Stimulated activated naive CD8-positive, alpha-beta T cell treated with anti-CD3 and anti-CD28 coated beads, Interleukin-15, Interleukin-2, amounts not matched to agents 100 U/mL and 50 U/mL, for 24 hours (primary cell): ENCODE measurements at places on chromosomes 2 and 18.

GRCh38 chr2:83899271-83899670 is 559.8 kb downstream of the SUCLG1 start:
- no peak for DNase-seq

GRCh38 chr2:65278531-65278981 is 50.9 kb downstream of the ACTR2 start:
- DNase-seq = no peak

DNA sequence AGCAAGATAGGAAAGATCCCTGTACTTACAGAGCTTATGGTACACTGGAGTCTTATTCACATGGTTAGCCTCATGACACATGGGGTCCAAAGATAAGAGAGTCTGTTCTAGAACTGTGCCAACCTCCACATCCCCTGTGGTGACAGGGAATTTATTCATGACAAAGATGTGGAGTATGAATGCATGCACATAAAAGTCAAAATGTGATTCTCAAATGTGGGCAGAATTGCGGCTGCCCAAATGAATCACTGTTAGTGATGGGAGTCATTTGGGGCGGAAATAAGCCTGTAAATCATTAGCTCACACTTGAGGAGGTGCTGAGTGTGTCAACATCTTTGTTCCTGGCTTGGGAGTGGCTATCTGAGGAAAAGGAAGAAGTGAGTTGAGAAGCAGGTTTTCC is 560.6 kb downstream of the SLC4A3 start:
- DNase-seq = no peak

GRCh38 chr2:211986313-211986712 is 552.3 kb downstream of the ERBB4 start:
- no peak for DNase-seq

GRCh38 chr2:86274265-86274917 is 63.0 kb downstream of the REEP1 start:
- DNase-seq = no peak

DNA sequence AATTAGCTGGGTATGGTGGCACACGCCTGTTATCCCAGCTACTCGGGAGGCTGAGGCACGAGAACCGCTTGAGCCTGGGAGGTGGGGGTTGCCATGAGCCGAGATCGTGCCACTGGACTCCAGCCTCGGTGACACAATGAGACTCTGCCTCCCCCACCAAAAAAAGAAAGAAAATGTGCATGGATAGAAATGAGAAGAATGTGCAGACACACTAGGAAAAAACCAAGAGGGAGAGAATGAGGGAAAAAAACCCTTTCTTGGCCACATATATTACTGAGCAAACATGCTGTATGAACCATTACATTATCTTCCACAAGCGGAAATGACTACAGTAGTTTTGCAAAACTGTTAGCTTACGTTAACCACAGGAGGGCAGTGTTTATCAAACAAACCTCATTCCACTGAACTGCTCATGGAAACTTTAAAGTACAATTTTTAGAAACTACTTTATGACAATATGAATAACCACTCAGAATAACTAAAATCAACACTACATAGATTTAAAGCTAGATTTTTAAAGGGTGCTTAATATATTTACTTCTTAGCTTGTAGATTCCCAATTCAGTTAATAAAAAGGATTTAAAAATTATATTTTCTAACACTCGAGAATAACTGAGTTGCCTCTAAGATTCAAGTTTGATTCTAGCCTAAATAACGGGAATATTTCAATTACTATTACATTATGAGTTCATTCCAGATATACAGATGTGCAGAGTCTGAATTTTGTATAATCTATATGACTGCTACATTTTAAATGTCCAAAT is 26.4 kb downstream of the ASXL2 start:
- peak; percentile 40 for DNase-seq

DNA sequence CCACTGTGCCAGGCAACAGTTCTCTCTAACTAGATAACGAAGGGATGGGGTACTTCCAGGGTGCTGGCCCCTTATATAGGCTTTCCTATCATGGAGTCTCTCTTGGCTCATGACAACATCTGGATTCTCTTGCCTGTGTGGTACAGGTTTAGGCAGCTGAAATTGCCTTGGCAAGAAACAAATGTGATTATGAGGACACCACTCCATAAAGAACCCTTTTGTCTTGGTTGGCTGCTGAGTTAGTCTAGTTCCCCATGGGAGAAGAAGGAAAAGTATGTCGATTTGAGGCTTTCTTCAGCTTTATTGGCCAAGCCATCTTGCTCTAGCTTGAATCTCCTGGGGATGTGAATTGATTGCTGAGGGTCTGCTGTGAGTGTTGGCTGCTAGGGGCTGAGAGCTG is 76.3 kb upstream of the ZCCHC2 start:
- no peak for DNase-seq

DNA sequence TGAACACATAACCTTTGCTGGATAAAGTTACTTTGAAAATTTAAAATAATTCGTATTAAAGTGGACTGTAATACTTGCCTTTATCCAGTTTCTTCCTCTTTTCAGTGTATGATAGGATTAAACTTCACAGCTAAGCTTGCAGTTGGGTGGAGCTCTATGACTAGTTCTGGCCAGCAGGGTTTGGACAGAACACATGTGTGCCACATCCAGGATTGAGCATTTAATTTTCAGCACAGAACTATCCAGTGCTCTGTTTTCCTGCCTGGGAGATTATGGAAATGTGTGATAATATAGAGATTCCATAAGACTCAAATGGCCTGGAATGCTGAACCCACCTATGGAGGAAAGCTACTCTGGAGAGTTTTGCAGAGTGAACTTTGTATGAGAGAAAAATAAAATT is 200.2 kb downstream of the OSR1 start:
- DNase-seq = no peak

DNA sequence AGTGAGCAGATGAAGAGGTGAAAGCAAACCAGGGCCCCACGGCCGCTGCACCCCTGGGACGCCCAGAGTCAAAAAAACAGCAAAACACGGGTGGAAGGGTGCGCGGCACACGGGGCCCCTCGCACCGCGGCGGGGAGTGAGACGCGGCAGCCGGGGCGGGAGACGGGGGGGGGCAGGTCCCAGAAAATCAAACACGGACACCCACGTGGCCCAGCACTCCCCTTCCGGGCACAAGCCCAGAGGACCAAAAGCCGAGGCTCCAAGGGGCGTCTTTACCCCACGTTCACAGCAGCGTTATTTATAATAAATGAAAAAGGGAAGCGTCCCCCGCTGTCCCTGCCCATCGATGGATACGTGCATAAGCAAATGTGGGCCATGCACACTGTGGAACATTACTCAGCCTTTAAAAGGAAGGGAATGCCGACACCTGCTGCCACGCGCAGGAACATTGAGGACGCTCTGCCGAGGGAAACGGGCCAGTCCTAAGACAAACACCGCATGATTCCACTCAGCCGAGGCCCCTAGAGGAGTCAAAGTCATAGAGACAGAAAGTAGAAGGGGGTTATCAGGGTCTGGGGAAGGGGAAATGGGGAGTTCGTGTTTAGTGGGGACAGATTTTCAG is 677 bp upstream of the COPS9 start:
- DNase-seq = peak; percentile 39

DNA sequence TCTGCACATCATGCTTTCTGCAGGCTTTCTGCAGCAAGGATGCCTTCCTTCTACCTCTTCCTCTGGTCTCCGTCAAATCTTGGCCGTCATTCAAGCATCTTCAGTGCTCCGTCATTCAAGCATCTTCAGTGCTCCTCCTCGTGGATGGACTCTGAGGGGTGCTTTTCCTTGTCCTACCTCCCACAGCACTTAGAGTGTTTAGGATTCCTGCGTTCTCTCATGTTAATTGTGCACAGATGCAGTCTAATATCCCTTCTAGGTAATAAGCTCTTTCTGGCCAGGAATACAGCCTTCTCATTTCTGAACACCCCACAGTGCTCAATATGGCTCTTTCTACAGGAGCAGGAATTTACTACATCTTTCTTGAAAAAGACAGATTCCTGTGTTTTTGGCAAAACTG is 59.8 kb downstream of the ZNF236 start:
- no peak for DNase-seq

- DNase-seq = no peak
Observed at GRCh38 chr2:11155381-11156035, at the start of gene SLC66A3. TSS of gene SLC66A3 (plus strand) at chr2:11155467. CDS start at chr2:11155547, 80 bp downstream.

GRCh38 chr2:201777043-201777442 is 3.7 kb downstream of the ALS2 start:
- no peak for DNase-seq

DNA sequence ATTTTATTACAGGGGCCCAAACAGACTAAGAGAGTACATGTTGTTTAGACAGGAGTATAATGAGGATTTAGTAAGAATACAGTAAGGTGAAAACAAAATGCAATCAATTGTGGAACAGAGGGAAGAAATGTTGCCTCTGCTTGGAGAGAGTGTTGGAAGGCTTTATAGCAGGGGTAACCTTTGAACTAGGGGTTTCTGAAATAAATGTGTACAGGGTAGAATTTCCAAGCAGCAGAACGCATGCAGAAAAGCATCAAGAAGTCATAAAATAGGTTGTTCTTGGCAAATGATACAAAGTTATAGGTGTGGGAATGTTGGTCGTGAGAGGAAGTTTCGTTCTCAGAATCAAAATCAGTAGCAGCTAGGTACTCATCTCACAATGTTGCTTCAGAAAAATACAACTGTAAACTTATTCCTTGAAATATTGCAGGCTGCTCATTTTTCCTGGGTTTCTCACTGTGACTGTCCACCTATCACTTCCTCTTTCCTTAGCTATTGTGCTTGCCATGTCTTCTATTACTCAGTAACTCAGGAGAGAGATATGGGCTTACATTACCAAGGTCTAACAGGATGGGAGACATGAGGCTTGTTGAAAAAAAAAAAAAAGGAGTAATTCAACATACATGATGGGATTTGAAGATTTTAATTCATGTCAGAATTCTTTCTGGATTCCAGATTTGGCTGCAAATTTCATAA is 17.1 kb upstream of the HNMT start:
- DNase-seq = no peak

- no peak for DNase-seq
Observed at GRCh38 chr2:124264551-124265091, 239.5 kb downstream of the CNTNAP5 start.

GRCh38 chr2:128491692-128492244 is 173.1 kb upstream of the HS6ST1 start:
- no peak for DNase-seq

- DNase-seq = no peak
Observed at GRCh38 chr2:205086662-205087061, 541.4 kb downstream of the PARD3B start.

DNA sequence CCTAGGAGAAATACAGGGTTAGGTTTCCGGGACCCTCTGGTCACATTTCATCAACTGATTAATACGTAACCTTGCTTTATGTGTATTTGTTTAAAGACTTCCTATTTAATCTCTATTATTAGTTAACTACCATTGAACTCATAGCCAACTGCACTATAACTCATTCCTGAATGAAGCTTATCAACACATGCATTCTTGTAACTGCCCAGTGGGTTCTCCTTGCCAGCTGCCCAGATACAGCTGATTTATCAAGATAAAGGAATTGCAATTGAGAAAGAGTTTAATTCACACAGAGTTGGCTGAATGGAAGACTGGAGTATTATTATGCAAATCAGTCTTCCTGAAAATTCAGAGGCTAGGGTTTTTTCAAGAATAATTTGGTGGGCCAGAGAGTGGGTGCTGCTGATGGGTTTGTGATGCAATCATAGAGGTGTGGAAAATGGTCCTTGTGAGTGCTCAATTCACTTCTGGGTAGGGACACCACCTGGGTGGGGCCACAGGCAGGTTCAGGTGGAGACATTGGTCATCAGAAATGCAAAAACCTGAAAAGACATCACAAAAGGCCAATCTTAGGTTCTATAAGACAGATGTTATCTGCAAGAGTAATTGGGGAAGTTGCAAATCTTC is 21.1 kb upstream of the NOSTRIN start:
- no peak for DNase-seq

DNA sequence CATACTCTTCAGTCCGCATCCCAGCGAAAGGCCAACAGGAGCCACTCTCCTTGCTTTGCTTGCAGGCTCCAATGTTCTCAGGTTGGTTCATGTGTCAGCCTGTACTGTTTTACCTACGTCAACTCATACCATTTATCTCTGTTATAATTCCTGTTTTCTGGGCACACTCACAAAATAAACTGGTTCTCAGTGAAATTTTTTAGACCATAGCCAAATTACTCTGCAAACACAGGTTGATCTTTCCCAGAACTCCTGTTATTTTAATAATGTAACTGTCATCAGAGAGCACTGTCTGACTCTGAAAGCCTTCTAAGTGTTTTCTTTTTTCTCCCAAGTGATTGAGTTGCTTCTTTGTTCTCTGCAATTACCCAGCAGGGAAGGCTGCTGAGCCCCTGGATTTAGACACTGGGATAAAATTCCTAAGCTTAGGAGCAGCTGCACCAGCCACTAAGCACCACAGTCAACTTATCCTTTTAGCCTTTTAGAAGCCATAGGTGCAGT is 111.6 kb upstream of the PIEZO2 start:
- no peak for DNase-seq

GRCh38 chr2:219362072-219362471 is 25.6 kb downstream of the DNPEP start:
- no peak for DNase-seq
